ENCODE measurements at places on chromosomes 3 and 15.

GRCh38 chr3:118754406-118755252 is 280.0 kb downstream of the IGSF11 start:
- no peak for DNase-seq

GRCh38 chr3:35932995-35933394 is 293.7 kb downstream of the ARPP21 start:
- DNase-seq: no peak

GRCh38 chr15:63025460-63025859 is 17.1 kb upstream of the TPM1 start:
- no peak for DNase-seq

GRCh38 chr3:98602078-98602678 is 8.8 kb upstream of the CPOX start:
- no peak for DNase-seq

DNA sequence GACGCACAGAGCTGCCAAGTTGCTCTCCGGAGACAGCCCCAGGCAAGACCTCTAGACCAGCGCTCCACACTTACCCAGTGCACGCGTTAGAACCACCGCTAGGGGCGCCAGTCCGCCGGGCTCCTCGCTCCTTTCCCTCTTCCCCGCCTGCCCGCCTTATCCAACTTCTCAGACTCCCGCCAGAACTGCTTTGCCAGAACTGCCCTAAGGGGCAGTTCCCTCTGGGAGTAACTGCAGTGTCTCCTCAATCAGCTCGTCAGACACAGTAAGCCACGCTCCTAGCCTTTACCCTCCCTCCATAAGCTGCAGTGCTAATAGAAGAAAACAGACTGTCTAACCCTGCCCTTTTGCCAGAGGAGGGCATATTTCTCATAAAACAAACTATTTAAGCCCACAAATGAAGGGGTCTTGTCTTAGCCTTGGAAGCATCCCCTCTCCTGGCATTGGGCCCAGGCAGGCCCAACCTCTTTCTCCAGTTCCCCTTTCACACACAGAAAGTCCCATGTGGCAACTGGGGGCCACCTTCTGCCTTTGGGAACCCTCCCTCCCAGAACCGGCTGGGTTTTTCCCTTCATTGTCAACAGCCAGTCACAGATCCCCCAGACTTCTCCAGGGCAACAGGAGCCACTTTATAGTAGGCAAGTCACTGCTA is 3.7 kb downstream of the BMF start:
- DNase-seq: peak; percentile 86

DNA sequence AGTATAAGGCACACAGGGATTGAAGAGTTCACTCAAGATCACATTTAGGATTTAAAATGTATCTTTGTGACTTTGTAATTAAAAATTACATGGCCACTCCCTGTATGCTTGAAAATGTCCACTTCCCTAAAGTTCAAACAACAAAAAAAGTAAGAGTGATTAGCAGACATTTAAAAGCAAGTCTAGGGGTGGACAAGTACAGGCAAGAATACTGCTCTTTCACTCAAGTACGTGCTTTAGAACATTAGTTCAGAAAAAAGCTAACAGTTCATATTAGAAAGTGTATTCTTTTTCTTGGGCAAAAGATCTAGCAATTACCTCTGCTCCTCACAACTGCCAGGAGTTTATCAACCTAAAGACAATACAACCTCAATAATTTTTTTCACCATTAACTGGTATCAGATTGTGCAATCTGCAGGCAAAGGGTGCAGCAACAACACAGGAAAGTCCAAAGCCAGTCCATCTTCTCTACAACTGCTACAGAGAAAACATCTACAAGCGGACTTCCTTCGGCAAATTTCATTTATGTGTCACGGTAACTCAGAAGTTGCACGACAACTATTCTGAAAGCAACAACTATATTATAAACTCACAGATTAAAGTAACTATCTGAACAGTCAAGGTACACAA is 18.1 kb downstream of the CHSY1 start:
- no peak for DNase-seq

- no peak for DNase-seq
Measured at GRCh38 chr3:53250453-53250852, 5.4 kb downstream of the TKT start.

GRCh38 chr3:58041826-58042324 is 33.7 kb downstream of the FLNB start:
- no peak for DNase-seq

- no peak for DNase-seq
Measured at GRCh38 chr3:122077293-122078234, 22.4 kb downstream of the CD86 start.

DNA sequence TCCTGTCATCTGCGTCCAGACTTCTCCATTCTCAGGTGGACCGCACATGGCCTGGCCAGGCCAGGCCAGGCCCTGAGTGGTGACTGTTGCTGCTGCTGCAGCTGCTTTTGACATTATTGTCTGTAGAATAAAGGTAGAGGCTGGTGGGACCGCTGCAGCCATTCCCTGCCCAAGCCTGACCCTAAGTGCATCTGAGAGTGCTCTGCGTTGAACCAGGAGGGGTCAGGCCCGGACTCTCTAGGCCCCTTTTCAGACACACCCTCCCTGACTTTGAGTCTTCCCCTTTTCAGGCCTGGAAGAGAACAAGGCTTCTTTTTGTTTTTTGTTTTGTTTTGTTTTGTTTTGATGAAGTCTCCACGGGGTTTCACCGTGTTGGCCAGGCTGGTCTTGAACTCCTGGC is 54.6 kb upstream of the FLNB start:
- no peak for DNase-seq

GRCh38 chr3:129553171-129553570 is 10.2 kb downstream of the H1-8 start:
- DNase-seq: no peak

GRCh38 chr15:69720536-69720935 is 267.9 kb downstream of the RPLP1 start:
- no peak for DNase-seq

GRCh38 chr3:155441026-155441425 is 147.5 kb upstream of the STRIT1 start:
- no peak for DNase-seq

- DNase-seq: no peak
Measured at GRCh38 chr3:49013113-49013737, 5.2 kb downstream of the DALRD3 start.

GRCh38 chr3:122510878-122511535 is 3.7 kb downstream of the KPNA1 start:
- no peak for DNase-seq

GRCh38 chr3:40911264-40911663 is 288.0 kb upstream of the CTNNB1 start:
- no peak for DNase-seq

- no peak for DNase-seq
Measured at GRCh38 chr3:124818398-124819091, 68.6 kb downstream of the ITGB5 start.

Measured in stimulated activated CD4-positive, alpha-beta T cell treated with anti-CD3 and anti-CD28 coated beads, Interleukin-12 subunit alpha, Interleukin-12 subunit beta, amount 100 ng/mL, for 24 hours (primary cell).